Activated CD4-positive, alpha-beta T cell treated with anti-CD3 and anti-CD28 coated beads, Interleukin-2, amount 50 U/mL, for 24 hours (primary cell): ENCODE measurements at places on chromosomes 3 and 15.

- no peak for DNase-seq
These were observed 39.3 kb downstream of the NKIRAS1 start for GRCh38 chr3:23877329-23877980.

DNA sequence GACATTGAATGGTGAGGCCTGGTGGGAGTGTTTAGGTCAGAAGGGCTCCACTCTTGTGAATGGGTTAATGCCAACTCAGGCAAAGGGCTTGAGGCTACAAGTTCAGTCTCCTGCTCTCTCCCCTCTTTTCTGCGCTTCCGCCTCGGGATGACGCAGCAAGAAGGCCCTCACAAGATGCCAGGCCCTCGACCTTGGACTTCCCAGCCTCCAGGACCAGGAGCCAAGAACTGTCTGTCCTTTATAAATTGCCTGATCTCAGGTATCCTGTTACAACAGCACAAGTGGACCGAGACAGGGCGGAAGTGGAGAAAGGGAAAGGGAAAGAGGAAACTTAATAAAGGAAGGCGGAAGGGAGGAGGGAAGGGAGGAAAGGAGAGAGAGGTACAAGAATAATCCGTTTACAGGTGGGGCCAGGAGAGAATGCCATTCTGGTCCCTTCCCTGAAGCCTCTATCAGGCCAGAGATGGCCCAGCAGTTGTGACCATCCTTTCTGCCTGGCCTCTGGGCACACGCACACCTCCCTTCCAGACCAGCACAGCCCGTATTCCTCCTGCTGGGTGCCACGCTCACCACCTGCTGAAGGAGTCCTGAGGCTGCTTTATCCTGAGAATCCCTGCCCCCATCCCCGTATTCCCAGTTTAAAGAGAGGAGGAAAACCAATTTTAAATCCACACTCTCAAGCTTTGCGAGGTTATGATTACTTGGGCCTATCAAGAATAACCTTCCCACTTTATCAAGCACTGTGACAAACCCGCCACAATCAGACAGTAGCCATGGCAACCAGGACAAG lies 64.2 kb downstream of the OXNAD1 start:
- no peak for DNase-seq

DNA sequence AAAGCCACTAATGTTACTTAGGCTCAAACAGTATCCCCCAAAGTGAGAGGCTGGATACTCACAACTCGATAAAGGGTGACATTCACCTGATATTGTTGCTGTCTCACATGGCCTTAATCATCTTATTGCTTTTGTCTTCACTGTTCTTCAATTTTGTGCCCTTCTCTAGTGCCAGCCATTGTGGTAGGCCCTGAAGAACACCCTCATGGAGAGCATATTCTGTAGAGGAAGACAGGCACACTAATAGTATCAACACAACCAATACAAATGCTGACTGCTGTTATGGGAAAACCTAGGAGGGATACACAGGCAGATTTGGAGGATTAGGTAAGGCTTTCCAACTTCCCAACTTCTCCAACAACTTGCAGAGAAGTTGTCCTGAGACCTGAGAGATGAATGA lies 4.1 kb upstream of the BLM start:
- DNase-seq = no peak

DNA sequence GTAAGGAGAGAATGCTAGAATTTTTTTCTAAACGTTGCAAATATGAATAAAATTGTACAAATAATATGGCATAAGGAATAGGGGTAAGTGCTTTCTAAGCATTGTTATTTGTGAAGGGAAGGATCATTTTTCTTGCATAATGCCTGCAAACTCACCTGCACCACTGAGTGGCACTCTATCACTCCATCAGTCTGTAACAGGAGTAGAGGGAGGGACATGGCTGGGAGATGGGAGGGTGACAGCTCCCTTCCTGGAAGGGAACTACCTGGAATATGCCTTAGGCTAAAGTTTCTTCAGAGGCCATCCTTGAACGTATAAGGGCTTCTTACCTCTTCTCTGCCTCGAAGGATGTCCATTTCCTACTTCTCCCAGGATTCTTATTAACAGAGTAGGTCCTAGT lies 3.0 kb downstream of the NAALADL2 start:
- DNase-seq = no peak

- DNase-seq = no peak
These were observed at the start of gene SOX2 for GRCh38 chr3:181711325-181712135. Gene SOX2, plus strand, starts transcription at chr3:181711925. Its CDS starts 436 bp downstream, at chr3:181712361.

DNA sequence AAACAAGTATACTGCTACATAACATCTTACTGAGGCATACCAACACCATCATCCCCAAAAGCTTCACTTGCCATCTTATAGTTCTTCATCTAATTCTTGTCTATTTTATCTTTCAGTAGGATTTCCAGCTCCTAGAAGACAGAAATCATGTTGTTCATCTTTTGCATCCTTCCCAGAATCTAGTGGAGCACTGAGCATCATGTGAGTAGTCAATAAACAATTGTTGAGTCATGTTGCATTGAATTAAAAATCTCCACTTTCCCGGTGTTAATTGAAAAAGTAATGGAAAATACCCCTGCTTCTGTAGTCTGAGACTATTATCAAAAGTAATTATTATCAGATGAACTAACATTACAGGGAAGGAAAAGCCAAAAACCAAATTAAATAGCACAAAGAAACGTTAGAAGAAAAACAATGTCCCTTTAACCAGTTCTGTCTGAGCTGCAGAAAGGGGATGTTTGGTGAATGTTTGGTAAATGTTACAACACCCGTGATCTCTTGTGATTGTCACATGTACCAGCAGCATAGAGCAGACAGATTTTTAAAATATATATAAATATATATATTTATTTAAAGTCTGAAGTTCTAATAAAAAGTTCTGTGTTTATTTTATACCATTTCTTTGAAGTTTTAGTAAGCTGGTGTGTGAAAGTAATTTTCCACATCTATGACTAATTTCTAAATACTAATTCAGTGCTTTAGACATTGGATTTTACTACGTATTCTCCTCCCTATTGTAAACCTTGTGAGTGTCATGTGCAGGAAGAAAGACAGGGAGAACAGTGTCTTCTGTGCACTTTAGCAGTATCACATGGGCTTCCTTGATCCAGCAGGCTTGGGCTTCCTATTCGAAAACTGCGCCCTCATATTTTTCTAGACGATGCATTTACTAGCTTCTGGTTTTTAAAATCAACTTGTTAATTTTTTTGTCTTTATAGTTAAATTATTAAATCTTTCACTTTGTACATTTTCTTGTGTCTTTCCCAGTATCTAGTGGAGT lies 85.6 kb downstream of the RAP2B start:
- no peak for DNase-seq

DNA sequence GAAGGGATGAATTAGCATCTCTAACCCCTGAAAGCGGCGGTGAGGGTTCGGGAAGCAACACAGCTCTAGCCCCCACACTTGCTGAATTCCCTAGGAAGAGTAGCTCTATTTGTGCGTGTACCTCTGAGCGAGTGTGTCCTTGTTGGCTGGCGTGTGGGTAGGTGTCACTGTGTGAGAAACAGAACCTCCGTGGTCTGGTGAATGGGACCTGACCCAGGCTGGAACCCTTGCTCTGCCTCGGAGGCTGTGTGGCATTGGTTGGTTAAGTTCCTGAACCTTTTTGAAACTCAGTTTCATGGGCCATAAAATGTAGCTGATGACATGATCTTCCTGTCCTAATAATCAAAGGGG lies 414 bp upstream of the TMEM115 start:
- no peak for DNase-seq

GRCh38 chr3:167895684-167896083 lies 160.2 kb downstream of the SERPINI1 start:
- no peak for DNase-seq

DNA sequence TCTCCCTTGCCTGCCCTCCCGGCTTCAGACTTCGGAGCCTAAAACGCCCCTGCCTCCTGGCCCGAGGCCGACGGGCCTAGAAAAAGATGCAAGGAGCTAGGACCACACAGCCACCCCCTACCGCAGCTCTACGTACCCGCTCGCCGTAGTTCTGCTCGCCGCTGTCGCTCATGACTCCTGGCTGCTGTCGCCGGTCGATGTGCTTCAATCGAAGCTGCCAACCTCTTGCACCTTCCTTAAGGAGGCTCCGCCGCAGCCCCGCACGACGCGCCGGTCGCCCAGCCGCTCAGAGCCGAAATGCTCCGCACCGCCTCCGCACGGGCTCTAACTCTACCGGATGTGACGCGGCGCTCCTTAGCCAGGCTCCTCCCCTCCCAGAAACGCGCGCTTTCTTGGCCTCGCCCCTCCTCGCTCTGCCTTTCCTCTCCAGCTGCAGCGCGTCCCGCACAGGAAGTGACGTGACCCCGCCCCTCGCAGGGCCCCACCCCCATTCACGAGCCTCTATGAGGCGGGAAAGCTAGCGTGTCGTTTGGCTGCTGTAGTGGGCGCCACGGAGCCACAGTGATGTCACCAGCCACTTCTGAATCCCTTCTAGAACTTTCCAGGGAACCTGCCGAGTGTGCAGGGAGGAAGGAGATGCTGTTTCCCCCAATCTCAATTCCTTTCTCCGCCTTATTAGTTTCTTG lies at the start of gene TRA2B:
Gene TRA2B, minus strand, starts transcription at position 326 of the 686 bp plus-strand sequence. Its CDS starts 154 bp downstream, at position 172.
- DNase-seq = peak; percentile 97

- no peak for DNase-seq
These were observed 58.2 kb upstream of the FLNB start for GRCh38 chr3:57949785-57950615.

- DNase-seq = no peak
These were observed 11.5 kb upstream of the PRKAR2A start for GRCh38 chr3:48859206-48859605.

DNA sequence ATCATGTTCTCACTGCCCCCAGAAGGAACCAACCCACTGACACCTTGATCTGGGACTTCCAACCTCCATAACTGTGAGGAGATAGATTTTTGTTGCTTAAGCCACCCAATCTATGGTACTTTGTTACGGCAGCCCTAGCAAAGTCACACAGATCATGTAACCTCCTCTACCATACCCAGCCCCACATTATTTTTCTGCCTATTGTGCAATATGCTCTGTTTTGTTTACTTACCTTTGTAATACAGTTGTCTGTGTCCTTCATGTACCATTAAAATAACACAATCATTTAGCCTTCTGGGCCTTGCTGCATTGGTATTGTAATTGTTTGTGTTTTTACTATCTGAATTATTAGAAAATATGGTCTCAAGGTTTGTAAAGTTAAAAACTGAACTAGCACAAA lies 16.1 kb downstream of the NDN start:
- DNase-seq = no peak

GRCh38 chr15:51505251-51505650 lies 117.3 kb downstream of the DMXL2 start:
- DNase-seq = no peak

GRCh38 chr3:119357190-119357589 lies 63.0 kb downstream of the ARHGAP31 start:
- DNase-seq = no peak

DNA sequence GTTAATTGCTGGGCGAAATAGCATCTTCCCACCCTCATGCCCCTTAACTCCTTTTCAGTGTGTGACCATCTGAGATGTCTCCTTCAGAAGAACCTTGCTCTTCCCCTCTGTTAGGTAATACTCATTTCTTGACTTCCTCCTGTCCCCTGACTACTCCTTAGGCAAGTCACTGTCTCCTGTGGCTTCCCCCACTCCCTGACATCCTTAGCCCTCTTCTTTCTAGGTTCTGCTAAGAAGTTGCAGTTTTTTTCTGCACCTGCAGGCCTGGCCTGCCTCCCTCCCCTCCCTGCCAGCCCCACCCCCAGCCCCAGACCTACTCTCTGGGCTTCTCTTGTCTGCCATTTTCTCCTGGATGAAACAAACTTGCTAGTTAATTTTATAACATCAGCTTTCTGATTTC lies 15.2 kb upstream of the EID1 start:
- no peak for DNase-seq

DNA sequence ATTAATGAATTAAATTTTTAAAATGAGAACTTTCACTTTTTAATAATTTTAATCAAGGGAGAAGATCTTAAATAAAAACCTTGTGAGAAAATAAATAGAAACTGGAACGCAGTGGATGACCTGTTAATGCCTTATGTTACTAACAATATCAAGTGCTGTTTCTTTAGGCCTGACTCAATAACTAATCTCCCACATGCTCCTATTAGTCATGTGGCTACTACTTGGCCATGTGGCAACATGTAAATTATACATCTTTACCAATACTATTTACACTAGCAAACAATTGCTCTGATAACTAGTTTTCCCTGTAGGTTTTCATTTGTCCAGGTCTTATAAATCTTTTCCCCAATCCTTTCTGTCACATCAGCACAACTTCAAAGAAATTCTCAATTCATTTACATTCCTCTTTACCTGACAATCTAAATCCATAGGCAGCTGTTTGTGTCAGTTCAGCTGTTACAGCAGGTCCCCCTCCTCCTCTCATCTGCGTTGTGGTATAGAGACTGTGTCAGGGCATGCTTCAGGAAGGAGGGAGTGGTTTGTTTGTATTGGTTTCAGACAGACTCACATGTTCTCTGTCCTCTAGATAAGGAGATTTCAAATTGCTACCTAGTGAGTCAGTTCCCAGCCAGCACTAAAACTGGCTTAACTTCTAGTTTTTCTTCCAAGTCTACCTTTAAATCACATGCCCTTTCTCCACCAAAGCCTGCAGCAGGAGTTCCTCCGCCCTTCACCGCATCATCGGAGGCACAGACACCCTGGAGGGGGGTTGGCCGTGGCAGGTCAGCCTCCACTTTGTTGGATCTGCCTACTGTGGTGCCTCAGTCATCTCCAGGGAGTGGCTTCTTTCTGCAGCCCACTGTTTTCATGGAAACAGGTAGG lies 11.3 kb upstream of the C3orf52 start:
- no peak for DNase-seq

- DNase-seq = no peak
These were observed 808.7 kb downstream of the GRM7 start for GRCh38 chr3:7669641-7670040.

GRCh38 chr3:37174532-37175126 lies at the start of gene LRRFIP2:
Gene LRRFIP2, minus strand, starts transcription at chr3:37174582. Its CDS starts 25,599 bp downstream, at chr3:37148983.
- peak; percentile 37 for DNase-seq

DNA sequence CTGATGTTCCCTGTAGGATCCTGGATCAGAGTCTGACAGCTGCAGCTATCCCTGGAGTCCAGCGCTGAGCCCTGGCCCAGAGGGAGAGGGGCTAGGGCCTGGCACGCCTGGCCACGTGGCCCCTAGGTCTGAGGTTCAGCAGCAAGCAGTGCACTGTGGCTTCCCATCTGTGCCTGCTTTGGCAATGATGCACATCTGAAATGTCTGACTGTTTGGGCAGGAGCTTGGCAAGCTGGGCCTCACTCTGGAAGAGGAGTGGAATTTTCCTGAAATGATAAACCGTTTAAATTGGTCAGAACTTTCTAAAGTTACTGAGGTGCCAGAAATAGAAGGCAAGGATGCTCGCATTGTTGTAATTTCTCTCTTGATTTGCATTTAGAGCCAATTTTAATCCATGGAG lies 48.8 kb upstream of the MRPS22 start:
- no peak for DNase-seq

GRCh38 chr3:123379041-123379830 lies 69.7 kb downstream of the ADCY5 start:
- DNase-seq = no peak
